Left cardiac atrium (tissue), 4 donors: ENCODE measurements at places on chromosomes 4 and X.

- DNase-seq = peak; percentile 48
These were observed 97.3 kb downstream of the RS1 start for GRCh38 chrX:18574591-18574990.

GRCh38 chrX:69603566-69604194 is 12.2 kb upstream of the EDA start:
- DNase-seq = no peak

- no peak for DNase-seq
These were observed 205.3 kb downstream of the NAP1L3 start for GRCh38 chrX:93468075-93468474.

DNA sequence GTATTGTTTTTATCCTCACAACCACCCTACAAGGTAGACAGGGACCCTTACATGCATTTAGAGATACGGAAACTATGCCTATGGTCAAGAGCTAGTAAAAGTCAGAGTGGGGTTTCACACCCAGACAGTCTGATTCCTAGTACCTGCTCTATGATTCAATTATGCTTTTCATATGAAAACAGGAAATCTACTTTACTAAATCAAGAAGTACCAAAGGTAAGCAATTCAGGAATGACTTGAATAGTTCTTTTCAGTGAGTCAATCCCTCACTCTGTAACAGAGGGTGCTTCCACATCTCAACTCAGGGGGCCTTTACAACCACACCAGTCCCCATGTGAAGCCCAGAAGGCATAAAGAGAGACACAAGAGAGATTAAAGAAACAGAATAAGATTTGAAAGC is 191.4 kb downstream of the PPP3CA start:
- DNase-seq = no peak
